ENCODE measurements at places on chromosomes 6 and 20. TPM values are rescaled to one million over a fixed set of nuclear protein-coding genes. Genes with fewer than 3 reads are reported as not detected.

MROH8 gene
- 0.90 TPM for total RNA-seq

THBS2 gene
- total RNA-seq = 1.9 TPM

SLC17A9 gene
- total RNA-seq = 23.1 TPM

LY6G6C gene
- 2.3 TPM for total RNA-seq

- H3K27ac ChIP-seq = no peak overlapping the region
- no peaks in the 10 kb centered on the region for H3K36me3 ChIP-seq
- DNase-seq = no peak
- H3K4me3 ChIP-seq = no peak overlapping the region
- H3K27me3 ChIP-seq = no peaks in the 10 kb centered on the region
Observed at GRCh38 chr20:41456351-41456750, 89.7 kb upstream of the EMILIN3 start.

DNA sequence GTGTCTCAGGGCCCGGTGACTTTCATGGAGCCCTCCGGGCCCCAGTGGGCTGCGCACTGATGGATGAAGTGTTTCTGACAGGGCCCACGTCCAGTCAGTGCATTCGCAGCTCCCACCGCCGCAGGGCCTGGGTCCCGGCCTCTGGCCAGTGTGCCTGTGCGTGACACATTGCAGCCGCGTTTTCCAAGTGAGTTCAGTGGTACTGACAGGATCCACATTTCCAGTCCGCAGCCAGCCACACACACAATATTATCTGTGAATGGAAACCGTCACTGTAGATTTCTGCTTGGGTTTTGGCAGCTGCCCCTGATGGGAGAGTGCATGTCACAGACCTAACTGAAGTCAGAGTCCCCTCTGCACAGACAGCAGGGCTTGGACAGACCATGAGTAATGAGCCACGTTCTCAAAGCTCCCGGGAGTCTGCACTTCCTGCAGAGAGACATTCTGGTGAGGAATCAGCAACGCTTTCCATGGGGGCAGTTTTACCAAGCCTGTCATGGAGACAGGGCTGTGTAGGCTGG is 171.4 kb downstream of the MYLK4 start:
- H3K4me3 ChIP-seq = no peak overlapping the region
- no peak for DNase-seq
- no peaks in the 10 kb centered on the region for H3K36me3 ChIP-seq

DNA sequence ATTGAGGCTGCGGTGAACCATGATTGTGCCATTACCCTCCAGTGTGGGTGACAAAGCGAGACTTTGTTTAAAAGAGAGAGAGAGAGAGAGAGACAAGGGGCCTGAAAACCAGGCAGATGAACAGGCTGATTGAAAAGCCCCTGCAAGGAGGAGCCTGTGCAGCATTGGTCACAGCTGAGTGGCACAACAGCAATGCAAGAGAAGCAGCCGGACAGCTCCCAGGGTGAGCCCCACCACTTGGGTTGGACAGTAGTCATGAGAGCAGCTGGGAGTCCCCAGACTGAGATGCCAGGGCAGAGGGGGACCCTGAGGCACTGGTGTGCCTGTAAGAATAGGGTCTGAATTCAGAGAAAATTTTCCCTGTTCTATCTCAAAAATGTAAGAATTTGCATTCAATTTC is 10.2 kb downstream of the DNPH1 start:
- no peaks in the 10 kb centered on the region for H3K27me3 ChIP-seq
- H3K4me1 ChIP-seq = no peaks in the 10 kb centered on the region
- H3K36me3 ChIP-seq = no peaks in the 10 kb centered on the region
- H3K4me3 ChIP-seq = no peak overlapping the region

- H3K27ac ChIP-seq = no peak overlapping the region
- no peak for DNase-seq
- no peaks in the 10 kb centered on the region for H3K27me3 ChIP-seq
- no peak overlapping the region for H3K4me3 ChIP-seq
- H3K4me1 ChIP-seq = no peaks in the 10 kb centered on the region
Observed at GRCh38 chr6:150482883-150483409, 114.1 kb downstream of the IYD start.

- no peak overlapping the region for H3K4me3 ChIP-seq
- H3K27ac ChIP-seq = no peak overlapping the region
- H3K4me1 ChIP-seq = no peaks in the 10 kb centered on the region
- DNase-seq = no peak
Observed at GRCh38 chr6:132404736-132405135, 3.5 kb upstream of the MOXD1 start.

DNA sequence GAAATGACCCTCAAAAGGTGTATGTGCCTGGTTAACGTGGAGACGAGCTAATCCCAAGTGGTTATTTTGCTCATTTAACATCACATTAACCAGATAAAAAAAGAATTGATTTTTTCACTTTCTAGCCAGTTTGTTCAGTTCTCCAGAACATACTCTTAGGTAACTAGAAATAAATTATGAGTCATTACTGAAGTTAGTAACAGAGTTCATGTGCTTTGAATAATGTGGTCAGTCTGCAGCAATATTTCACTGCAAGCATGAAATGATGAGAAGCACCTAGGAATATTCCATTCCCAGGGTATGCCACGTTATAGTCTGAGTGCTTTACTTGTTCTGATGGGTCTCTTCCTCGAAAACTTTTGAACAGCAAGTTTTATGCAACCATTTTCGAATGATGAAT is 138.3 kb upstream of the INSM1 start:
- no peak for DNase-seq
- no peaks in the 10 kb centered on the region for H3K36me3 ChIP-seq
- H3K4me3 ChIP-seq = no peak overlapping the region
- H3K4me1 ChIP-seq = no peaks in the 10 kb centered on the region
- no peak overlapping the region for H3K27ac ChIP-seq

GRCh38 chr6:46352541-46353268 is 138.5 kb downstream of the RCAN2 start:
- H3K36me3 ChIP-seq = no peaks in the 10 kb centered on the region
- H3K27me3 ChIP-seq = no peaks in the 10 kb centered on the region
- no peak overlapping the region for H3K4me3 ChIP-seq
- DNase-seq = no peak
- H3K27ac ChIP-seq = no peak overlapping the region
- no peaks in the 10 kb centered on the region for H3K4me1 ChIP-seq

DNA sequence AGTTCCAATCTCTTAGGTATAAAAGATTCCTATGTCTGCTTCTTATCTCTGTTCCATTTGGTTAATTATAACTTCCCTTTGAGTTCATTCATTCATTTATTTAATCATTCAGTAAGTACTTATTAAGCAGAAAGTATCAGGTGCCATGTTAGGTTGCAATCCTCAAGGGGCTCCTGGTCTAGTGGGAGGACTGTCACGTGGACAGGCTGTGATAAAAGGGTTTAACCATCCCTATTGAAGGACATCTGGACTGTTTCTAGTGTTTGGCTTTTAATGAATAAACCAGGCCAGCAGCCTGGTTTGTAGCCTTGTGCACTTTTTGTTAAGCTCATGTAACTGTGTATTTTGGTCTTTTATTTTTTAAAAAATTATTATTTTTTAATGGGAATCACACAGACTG is 162.1 kb upstream of the OGFRL1 start:
- no peak overlapping the region for H3K27ac ChIP-seq
- H3K4me1 ChIP-seq = no peaks in the 10 kb centered on the region
- no peaks in the 10 kb centered on the region for H3K27me3 ChIP-seq
- H3K36me3 ChIP-seq = no peaks in the 10 kb centered on the region
- DNase-seq = no peak
- no peak overlapping the region for H3K4me3 ChIP-seq

DNA sequence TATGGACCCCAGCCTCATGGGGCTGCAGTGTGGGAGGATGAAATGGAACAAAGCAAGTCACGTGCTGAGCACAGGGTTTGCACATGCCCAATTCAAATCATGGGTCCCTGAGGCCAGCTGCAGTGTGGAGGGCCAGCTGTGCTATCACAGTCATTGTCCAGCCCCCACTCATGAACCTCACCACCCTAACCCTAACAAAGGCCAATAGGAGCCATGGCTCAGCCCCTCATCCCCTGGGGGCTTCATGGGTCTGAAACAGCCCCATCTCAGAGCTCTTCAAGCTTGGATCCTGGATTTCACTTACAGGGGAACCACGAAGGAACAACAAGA is 125.6 kb upstream of the MAFB start:
- no peaks in the 10 kb centered on the region for H3K4me1 ChIP-seq
- H3K27me3 ChIP-seq = no peaks in the 10 kb centered on the region
- no peaks in the 10 kb centered on the region for H3K36me3 ChIP-seq
- no peak overlapping the region for H3K27ac ChIP-seq

GRCh38 chr6:143765422-143766184 is 77.5 kb upstream of the LTV1 start:
- DNase-seq = no peak
- no peaks in the 10 kb centered on the region for H3K36me3 ChIP-seq
- no peak overlapping the region for H3K4me3 ChIP-seq

- H3K27me3 ChIP-seq = no peaks in the 10 kb centered on the region
- H3K4me1 ChIP-seq = no peaks in the 10 kb centered on the region
- no peak overlapping the region for H3K27ac ChIP-seq
- H3K4me3 ChIP-seq = no peak overlapping the region
- H3K36me3 ChIP-seq = no peaks in the 10 kb centered on the region
Observed at GRCh38 chr20:57415771-57416170, 24.6 kb downstream of the RBM38 start.

DNA sequence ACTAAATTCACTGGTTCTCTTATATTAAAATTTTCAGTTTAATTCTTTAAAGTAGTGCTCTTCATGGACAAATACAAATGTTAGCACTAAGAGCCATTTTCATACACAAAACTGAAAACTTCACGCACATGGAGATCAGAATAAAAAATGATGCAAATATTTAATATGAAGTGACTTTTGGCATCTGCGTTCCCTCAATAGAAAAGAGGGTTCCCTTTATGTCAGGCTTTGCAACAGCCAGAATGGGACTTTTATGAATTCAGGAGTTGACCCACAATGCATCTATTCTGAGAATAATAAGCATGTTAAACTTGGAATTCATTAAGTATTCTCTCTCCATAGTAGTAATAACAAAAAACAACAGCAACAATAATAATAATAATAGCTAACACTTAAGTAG is 125.8 kb downstream of the INSM1 start:
- no peak overlapping the region for H3K27ac ChIP-seq
- no peaks in the 10 kb centered on the region for H3K4me1 ChIP-seq
- no peak overlapping the region for H3K4me3 ChIP-seq
- H3K36me3 ChIP-seq = no peaks in the 10 kb centered on the region
- DNase-seq = no peak

DNA sequence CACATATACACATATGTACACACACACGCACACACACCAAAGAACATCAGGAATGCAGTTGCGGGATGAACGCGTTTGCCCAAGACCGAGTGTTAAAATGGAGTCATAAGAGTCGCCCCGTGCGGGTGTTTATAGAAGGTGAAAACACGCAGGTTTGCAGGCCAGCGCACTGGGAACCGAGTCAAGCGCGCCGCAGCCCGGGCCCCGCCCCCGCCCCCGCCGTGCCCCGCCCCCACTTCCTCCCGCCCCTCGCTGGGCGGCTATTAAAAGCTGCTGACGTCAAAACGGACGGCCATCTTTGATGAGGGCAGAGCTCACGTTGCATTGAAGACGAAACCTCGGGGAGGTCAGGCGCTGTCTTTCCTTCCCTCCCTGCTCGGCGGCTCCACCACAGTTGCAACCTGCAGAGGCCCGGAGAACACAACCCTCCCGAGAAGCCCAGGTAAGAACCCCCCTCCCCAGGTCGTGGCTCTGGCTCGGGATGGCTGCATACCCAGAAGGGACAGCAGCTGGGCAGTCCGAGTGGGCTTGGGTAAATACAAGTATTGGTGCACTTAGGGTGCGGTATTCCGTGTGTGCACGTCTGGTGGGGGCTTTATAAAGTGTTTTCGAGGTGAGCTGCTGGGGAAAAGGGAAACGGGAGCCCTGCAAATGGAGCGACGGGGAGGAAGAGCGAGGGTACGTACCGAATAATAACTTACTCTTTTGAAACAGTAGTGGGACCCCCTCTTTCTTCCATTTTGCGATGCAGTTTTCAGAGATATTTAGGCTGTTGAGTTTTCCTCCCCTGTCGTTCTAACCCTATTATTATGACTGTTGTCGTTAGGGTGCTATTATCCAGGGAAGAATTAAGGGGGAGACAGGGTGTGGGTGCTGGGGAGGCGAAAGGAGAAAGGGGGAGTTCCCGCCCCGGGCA is at the start of gene SNAP25:
Gene SNAP25, plus strand, starts transcription at position 295 of the 916 bp plus-strand sequence. CDS start 56,662 bp downstream, outside the sequence.
- H3K27me3 ChIP-seq = peaks cover 14% of the 10 kb centered on the region
- no peak for DNase-seq
- no peaks in the 10 kb centered on the region for H3K4me1 ChIP-seq
- H3K36me3 ChIP-seq = no peaks in the 10 kb centered on the region
- H3K4me3 ChIP-seq = peak within 1 kb of the TSS; percentile 4
- H3K27ac ChIP-seq = no peak within 1 kb of the TSS

DNA sequence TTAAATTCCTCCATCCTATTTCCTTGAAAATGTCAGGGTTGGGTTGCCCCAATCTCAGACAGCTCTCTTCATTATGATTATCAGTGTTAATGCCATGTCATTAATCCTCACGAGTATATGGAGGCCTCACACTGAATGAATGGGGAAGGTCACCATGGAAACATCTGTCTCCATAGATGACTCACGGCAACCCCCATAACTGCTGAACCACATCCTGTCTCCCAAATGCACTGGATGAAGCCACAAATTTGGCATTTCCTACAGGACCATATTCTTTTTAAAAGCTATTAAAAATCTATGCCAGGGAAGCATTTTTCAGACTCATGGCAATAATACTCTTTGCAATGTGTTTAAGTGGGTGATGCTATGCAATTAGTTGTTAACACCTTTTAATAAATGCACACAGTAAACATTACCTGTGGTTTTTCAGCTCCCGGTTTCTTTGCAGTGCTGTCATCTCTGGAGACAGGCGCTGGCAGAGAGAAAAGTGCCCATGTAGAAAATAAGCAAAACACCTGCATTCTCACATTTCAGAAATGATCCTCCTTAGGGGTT is 80.1 kb upstream of the PTPRK start:
- no peaks in the 10 kb centered on the region for H3K36me3 ChIP-seq
- no peak overlapping the region for H3K4me3 ChIP-seq
- no peak overlapping the region for H3K27ac ChIP-seq
- no peaks in the 10 kb centered on the region for H3K27me3 ChIP-seq
- no peak for DNase-seq
- no peaks in the 10 kb centered on the region for H3K4me1 ChIP-seq

DNA sequence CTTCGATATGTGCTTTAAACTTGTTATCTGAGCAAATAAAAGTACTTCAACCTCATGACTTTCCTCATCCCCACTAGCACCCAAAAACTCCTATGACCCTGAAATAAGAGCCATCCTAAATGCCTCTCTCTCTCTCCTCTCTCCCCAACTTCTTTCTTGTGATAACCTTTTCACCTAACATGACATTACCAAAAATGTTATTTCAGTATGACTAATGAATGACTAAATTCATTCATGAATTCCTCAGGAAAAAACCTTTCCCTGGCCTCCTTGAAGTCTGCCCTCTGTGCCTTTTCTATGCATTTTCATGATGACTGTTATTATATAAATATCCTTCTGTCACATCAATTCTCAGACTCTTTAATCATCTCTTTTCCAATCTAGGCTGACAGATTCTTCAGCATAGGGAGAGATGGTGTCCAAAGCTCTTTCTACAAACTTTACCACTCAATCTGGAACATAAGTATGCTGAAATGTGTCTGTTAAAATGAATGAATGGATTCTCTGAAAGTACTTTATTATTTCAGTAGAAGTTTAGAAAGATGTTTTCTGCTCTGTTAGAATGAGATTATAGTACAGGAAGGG is 114.3 kb upstream of the GGTLC1 start:
- no peak for DNase-seq
- H3K36me3 ChIP-seq = no peaks in the 10 kb centered on the region
- no peaks in the 10 kb centered on the region for H3K4me1 ChIP-seq
- H3K4me3 ChIP-seq = no peak overlapping the region
